HS-5 (cell line): ENCODE measurements at places on chromosomes 5 and 9.
A peak's percentile ranks its signal among the peaks of the same experiment; 100 is the strongest.

GRCh38 chr9:84691634-84692033 lies 22.1 kb downstream of the NTRK2 start:
- DNase-seq, result no peak

DNA sequence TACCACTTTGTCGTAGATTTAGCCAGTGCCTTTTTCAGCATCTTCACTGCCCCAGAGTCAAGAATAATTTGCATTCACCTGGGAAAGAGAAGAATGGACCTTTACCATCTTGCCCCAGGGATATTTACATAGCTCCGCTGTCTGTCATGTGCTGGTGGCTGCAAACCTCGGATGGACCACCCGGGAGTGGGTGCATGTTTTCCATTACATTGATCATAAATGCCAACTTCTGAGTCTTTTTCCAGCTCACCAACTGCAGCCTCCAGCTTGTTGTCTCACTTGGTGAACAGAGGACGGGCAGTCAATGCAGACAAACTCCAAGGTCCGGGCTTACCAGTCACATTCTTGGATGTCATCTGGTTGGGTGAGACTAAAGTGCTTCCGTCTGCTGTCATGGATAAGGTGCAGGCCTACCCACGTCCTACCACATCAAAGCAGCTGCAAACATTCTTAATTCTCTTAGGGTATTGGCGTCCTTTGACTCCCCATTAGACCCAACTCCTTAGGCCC lies 155.8 kb upstream of the APC start:
- no peak for DNase-seq

- no peak for DNase-seq
Measured at GRCh38 chr5:140194662-140195061, 19.7 kb downstream of the CYSTM1 start.

DNA sequence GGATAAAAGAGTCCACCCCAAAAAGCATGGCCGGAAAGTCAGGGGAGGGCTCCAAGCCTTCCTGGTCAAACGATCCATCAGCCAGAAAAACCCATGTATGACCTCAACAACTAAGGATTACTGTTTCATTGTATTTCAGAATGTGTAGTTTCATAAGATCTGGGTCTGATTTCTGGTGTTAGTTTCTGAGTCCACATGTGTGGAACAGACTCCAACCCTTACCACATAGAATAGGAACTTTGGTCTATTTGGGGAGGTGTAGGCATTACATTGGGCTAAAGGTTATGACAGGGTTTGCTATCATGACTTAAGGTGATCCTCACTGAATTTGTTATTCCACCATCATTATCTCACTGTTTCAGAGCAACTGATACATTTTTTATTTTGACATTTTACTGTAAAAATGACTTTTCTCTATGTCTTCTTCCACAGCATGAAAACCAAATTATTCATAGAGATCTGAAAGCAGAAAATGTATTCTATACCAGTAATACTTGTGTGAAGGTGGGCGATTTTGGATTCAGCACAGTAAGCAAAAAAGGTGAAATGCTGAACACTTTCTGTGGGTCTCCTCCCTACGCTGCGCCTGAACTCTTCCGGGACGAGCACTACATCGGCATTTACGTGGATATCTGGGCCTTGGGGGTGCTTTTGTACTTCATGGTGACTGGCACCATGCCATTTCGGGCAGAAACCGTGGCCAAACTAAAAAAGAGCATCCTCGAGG lies 33.5 kb downstream of the HMGCS1 start:
- no peak for DNase-seq

GRCh38 chr5:141003791-141004611 lies 37.7 kb downstream of the PCDHAC2 start:
- DNase-seq, result peak; percentile 51

DNA sequence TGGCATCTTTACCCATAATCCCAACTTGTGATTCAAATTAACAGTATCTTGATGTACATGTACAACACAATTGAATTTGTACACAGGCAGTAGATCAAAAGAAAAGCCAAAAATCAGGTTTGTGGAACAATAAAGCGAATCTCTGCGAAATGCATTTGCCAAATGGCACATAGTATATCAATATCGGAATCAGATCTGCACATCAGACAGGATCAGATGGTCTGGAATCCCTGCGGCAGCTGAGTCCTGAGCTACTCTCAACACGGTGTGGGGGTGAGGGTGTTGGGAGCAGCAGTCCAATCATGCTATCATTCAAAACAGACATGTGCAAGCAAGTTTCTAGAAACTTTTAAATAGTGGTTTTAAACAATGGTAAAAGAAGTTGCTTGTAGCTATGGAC lies 358.3 kb downstream of the SEMA5A start:
- no peak for DNase-seq

DNA sequence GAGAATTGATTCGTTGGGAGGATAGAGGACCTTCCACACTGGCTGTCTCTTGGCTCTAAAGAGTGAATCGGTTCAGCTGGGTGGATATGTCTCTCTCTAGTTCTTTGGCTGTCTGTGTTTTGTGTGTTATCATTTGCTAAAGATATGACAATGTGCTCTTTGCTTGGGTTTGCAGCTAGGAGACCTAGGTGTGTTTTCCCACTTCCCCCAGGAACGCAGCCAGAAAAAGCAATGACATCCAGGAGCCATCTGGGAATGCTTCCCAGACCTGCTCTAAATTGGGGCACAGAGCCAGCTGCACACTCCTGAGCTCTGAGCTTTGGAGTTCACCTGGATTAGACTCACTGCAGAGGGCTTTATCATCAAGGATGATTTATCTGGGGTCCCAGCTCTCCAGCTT lies 12.8 kb upstream of the PDZD2 start:
- DNase-seq, result no peak

GRCh38 chr9:84339962-84340361 lies 596 bp downstream of the SLC28A3 start:
- DNase-seq, result no peak

DNA sequence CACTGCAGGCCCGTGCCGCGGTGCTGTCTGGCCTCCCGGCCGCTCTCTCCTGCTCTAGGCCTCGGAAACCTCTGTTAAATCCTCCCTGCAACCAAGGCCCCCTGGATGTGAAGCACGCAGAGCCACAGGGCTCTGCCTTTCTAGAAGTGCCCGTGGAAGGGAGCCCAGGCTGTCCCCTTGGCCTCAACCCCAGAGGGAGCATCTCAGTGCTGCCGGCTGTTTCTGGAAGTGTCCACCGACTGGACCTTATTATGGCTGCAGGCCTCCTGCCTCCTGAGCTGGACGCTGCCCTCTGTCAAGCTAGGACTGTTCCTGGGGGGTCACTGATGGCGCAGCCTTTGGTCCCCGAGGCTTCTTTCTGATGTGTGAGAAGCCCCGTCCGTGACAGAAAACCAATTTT lies 40.4 kb upstream of the PHYKPL start:
- no peak for DNase-seq

GRCh38 chr5:111347021-111347420 lies 122.8 kb downstream of the CAMK4 start:
- DNase-seq, result no peak

DNA sequence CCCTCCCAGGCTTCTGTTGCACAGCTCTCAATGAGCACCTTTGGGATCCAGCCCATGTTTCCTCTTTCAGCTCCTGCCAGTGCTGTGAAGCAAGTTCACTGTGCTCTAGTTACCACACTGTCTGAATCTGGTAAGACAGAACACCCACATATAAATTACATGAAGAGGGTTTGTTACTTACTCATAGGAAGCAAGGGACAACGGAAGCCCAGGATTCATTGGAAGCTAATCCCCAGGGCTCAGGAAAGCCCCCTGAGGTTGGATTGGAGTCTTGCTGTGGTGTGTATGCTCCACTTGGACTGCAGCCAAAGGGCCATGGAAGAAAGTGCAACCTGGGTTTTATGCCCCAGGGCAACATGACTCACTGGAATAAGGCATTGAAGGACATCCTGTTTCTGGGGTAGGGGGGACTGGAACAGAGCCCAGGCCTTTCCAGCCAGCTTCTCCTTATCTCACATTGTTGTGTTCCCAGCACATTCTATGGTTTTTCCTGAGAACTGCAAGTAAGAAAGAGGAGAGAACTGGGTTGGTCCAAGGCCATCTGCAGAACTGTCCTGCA lies 15.6 kb upstream of the CLK4 start:
- peak; percentile 3 for DNase-seq

- DNase-seq, result no peak
Measured at GRCh38 chr9:976258-976942, at the start of gene DMRT3. TSS of gene DMRT3 (plus strand) at chr9:976655. CDS start at chr9:977002, 347 bp downstream.

DNA sequence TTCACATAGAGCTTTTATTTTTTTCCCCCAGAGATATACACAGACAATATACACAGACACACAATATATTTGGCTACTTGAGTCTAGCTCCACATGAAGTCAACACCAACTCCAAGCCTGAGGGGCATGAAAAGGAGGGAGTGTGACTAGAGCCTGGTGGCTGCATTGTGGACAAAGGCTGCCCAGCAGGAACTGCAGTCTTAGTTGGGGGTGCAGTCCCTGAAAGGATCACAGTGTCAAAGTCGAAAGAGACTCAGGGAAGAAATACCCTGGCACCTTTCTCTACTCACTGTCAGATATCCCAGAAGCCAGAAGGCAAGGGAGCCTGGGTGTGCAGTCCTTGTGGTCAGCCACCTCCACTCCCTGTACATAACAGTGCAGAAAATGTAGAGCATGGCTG lies 231.6 kb upstream of the RPS23 start:
- DNase-seq, result no peak

DNA sequence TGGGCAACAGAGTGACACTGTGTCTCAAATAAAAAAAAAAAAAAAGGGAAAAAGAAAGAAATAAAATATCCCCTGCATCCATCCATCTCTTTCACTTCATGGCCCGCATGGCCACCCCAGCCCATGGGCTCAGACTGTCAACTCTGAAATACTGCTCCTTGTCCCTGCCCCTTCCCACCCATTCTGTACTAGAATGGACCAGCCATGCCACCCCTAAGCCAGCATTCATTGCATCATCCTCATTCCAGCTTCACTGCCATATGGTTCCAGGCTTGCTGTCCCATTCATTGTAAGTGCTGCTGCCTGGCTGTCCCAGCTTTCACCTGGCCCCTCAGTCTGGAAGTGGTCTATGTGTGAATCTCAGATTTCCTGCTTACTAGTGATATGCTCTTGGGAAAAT lies 46.2 kb downstream of the SPRY4 start:
- no peak for DNase-seq

DNA sequence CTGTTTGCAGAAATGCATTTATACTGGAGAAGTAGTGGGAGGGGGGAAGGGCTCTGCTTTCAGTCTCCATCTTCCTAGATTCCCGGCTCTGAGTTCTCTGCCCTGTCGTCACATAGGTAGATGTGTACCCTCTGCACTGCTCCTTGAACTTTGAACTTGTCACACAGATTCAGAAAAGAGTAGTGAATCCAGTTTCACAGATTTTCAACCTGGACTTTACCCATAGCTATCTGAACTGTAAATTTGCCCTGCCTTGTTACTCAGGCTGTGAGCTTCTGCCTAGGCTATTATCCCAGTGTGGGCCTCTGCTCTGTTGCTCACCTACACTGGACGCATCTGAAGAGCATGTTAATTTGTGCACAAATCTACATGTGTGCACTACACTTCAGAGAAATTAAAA lies 12.8 kb upstream of the C9orf152 start:
- DNase-seq, result no peak

DNA sequence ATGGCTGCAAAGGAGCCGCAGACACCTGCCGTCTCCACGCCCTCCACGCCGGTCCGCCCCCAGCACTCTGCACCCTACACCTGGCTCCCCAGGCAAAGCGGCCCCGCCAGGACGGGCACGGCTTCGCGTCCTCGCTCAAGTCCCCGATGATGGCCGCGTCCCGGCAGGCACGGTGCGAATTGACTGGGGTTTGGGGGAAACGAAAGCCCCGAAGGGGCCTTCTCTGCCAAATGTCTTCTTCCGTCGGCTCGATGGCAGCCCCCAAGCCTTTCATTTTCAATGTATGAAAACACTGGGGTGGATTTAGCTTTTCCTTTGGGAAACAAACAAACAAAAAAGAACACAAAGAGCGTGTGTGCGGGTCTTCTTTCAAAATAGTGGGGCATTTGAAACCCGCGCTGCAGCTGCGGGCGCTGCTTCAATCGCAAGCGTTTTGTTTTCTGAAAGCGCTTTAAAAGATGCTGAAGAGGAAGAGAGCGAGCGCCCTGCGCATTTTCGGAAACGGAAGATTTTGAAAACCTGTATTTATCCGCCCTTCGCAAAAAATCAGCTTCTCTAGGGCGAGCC lies 160.0 kb downstream of the RMI1 start:
- no peak for DNase-seq

DNA sequence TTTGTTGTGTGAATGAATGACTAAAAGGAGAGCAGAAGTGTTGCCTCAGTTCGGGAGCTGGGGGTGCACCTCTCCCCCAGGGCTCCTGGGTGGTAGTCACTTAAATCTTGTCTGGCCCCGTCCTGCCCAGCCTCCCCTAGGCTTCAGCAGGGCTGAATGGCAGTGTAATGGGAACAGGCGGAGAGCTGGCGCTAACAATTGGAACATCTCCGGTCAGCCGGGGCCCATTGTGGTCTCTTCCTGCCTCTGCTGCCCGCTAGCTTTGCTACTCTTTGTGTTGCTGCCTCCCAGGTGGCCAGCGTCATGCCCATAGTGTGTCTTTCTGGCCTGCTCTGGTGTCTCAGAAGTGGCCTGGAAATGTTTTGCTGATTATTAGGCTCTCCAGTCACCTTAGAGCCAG lies 62.3 kb downstream of the RGS3 start:
- no peak for DNase-seq

DNA sequence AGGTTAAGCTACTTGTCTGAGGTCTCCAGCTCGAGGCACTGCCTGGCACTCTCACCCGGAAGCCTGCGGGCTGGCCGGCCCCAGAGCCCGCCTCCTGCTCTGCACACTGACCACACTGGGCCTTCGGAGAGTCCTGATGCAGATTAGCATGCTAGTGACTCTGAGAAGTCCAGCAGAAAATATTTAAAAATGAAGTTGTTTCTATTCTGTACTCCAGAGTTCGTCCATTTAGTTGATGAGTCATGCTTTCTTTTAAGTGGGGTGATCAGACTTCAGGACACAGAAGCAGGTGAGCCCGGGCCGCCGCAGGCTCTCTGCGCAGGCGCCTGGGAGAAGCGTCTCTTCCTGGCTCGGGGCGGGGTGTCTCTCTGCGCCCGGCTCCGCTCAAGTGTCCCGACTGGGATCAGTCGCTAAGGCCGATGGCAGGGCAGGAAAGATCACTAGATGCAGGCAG lies 32.5 kb downstream of the FAM240B start:
- DNase-seq, result no peak

GRCh38 chr9:123343443-123344191 lies 12.4 kb upstream of the CRB2 start:
- DNase-seq, result no peak

DNA sequence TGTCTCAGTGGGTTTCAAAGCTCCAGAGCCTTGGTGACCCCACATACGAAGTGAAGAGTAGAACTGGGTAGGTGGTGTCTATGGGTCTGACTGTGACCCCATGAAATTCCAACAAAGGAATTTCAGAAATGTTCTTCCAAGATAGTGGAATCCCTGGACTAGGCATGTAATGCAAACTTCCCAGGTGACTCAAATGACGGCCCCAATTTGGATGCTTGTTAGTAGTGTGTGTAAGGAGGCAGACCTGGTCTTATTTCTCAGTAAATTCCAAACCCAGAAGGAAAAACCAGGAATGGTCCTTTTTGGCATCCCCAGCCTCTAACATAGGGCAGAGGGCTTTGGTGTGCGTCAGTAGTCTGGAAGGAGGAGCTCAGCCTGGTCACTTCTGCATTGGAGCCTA lies 43.6 kb upstream of the ABCA1 start:
- no peak for DNase-seq
